ENCODE measurements at places on chromosomes 4 and X.

DNA sequence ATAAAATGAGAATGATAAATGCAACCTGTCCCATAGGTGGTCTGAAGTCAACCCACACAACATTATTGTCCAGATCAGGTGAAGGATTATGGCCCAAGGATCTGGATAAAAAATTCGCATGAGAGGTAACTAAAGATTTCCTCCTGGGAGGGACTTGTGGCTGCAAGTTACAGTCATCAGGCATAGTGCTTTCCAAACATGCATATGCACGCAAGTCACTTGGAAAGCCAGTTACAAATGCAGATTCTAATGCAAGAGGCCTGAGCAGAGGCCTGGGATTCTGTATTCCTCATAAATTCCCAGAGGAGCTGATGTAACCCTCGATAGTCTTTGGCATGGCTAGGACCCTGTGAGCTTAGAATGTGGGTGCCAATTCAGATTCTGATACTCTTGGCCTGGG is 21.1 kb downstream of the HS3ST1 start:
- DNase-seq, result no peak

DNA sequence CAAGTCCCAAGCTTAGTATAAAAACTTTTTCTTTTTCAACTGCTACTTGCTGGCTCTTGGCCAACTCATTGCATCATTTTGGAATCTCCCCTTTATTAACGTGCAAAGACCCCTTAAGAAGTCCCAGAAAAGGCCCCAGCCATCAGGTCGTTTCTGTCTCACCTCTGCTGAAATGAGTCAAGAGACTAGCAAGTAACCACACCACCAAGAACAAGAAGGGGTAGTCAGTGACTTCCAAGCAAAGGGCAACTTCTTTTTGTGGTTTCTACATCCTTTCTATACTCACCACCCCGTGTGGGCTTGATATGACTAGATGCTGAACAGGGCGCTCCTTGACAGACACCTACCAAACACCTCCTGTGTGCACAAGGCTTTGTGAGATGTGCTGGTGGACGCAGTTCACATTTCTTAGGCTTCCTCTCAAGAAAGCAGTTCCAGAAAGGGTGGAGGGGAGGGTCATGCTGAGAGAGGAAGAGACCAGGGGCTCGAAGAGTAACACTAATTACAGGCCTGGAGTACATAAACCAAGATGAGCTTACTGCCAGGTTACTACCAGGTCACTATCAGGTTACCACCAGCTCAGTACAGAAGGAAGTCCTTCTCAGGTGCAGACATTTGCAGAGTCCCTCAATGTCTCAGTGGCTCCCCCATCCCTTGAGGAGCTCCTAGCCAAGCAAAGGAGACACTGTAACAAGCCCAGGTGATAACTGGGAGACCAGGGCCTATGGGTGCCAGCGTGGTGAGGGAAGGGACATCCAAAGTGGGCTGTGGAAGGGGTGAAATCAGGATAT is 19.3 kb downstream of the JAKMIP1 start:
- DNase-seq, result no peak

- no peak for DNase-seq
These were observed 181.6 kb upstream of the LEF1 start for GRCh38 chr4:108350332-108350731.

DNA sequence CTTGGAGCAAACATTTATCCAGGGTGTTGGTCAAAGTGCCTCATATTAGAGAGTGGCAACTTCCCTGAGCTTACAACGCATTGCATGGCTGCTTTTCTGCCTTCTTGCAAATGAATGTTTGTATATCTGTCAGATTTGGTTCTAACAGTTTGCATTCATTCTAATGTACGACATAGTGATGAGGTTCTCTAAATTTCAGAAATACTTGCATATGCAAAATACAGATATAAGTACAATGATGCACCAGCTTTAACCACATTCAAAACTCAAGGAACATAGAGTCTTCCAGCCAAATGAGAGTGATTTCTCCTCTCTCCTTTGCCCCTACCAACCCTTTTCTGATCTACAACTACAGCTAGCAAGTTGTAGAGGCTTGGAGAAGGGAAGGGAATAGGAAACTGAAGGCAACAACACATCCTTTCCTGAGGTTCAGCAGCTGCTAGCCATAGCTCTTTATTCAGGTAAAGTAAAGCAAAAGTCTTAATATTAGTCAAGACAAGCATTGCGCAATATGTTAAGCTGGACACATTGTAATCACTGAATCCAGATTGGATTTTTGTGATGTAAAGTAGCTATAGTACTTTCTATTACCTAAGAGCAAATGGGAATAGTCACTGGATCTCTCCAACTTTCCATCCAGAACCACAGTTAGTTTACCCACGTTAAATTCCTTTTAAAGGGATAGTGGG is 6.3 kb downstream of the TKTL2 start:
- DNase-seq, result no peak

- no peak for DNase-seq
These were observed 6.3 kb downstream of the AFP start for GRCh38 chr4:73442275-73442674.

DNA sequence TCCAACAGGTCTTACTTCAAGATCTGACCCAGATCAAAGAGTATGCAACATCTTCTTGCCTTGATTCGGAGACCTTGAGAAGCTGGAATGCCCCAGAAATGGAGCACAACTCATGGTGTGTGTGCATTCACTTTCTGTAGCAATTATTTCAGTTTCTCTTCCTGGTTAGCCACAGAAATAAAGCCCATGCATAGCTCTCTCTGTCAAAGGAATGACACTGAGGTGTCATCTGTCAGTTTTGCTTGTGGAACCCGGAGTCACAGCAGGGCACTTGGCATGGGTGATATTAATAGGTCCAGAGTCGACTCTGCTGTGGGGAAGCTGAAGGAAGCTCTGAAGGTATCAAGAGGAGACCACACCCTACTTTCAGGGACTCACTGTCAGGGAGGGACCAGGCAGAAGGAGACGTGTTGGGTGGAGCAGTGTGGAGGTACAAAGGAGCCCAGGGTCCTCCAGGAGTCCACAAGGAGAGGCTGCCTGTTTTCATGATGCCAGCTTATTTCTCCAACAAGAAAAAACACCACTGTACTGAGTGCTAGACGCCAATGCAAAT is 10.7 kb downstream of the CLNK start:
- no peak for DNase-seq

DNA sequence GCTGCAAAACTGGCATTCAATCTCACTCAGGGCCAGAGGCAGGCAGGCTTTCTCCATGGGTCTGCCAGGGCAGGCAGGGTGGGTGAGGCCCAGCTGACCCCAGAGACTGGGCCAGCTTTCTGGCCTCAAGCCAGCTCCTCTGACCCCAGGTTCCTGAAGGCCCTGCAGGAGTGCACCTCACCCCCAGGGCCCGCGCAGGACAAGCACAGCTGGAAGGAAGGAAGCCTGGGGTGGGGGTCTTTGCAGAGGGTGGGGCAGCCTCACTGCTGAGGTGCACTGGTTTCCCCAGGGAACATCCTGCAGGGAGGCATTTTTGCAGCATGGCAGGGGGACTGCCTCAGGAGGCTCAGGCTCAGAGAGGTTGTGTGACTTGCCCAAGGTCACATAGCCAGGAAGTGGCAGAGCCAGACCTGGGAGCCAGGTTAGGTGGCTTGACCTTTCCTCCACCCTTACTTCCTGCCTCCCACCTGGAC is 31.5 kb upstream of the AFAP1 start:
- no peak for DNase-seq

- no peak for DNase-seq
These were observed 88.6 kb downstream of the CENPC start for GRCh38 chr4:67456577-67457196.

- no peak for DNase-seq
These were observed 760 bp downstream of the TMEM165 start for GRCh38 chr4:55396308-55397125.

Data from BJ (cell line).